Small intestine (tissue), 16 donors: ENCODE measurements at places on chromosomes 4 and X. TPM values are rescaled to one million over a fixed set of nuclear protein-coding genes. Genes with fewer than 3 reads are reported as not detected.
A peak's percentile ranks its signal among the peaks of the same experiment; 100 is the strongest.

The SPP1 gene
- polyA plus RNA-seq: 2.2 TPM

DNA sequence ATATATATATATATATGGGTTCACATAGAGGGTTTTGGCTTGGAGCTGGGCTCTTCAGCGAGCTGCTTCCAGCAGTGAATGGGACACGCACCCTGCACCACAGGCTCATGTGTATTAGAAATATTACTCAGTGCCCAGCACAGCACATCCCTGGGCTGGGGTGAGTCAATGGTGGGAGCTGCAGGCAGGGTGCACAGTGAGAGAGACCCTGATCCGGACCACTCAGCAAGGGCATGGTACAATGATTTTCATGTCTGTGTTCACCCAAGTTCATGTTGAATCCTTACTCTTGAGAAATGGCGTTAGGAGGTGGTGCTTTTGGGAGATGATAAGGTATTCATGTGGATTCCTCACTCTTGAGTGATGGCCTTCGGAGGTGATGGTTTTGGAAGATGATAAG is 194.7 kb downstream of the ASMT start:
- no peak for DNase-seq

The SPACA5B gene
- not detected for polyA plus RNA-seq

GRCh38 chr4:15149839-15150592 is 147.7 kb downstream of the CPEB2 start:
- DNase-seq: peak; percentile 39
